Stimulated activated CD8-positive, alpha-beta memory T cell treated with anti-CD3 and anti-CD28 coated beads, Interleukin-4, amount 100 ng/mL, for 1 hour (primary cell): ENCODE measurements at places on chromosomes 7 and 10.

- DNase-seq = no peak
These were observed 115.8 kb downstream of the INHBA start for GRCh38 chr7:41586931-41587640.

GRCh38 chr7:96076350-96076707 lies 245.6 kb downstream of the SLC25A13 start:
- no peak for DNase-seq

- DNase-seq = no peak
These were observed 119.0 kb upstream of the KCNMA1 start for GRCh38 chr10:77756319-77757232.

- no peak for DNase-seq
These were observed 52.1 kb upstream of the JCAD start for GRCh38 chr10:30111340-30112022.

- DNase-seq = no peak
These were observed 44.0 kb downstream of the CCDC7 start for GRCh38 chr10:32489901-32490300.

DNA sequence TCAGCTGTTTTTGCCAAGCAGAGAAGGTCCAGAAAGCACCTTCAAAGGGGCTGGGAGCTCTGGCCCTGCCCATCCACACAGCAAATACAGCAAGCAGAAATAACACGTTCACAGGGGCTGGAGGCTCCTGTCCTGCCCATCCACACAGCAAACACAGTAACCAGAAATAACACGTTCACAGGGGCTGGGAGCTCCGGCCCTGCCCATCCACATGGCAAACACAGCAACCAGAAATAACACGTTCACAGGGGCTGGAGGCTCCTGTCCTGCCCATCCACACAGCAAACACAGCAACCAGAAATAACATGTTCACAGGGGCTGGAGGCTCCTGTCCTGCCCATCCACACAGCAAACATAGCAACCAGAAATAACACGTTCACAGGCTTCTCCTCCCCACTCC lies 558.1 kb downstream of the PTPRN2 start:
- no peak for DNase-seq

GRCh38 chr7:5234852-5235831 lies 45.1 kb downstream of the WIPI2 start:
- no peak for DNase-seq
